ENCODE measurements at places on chromosomes 5 and 9. TPM values are rescaled to one million over a fixed set of nuclear protein-coding genes. Genes with fewer than 3 reads are reported as not detected.

DNA sequence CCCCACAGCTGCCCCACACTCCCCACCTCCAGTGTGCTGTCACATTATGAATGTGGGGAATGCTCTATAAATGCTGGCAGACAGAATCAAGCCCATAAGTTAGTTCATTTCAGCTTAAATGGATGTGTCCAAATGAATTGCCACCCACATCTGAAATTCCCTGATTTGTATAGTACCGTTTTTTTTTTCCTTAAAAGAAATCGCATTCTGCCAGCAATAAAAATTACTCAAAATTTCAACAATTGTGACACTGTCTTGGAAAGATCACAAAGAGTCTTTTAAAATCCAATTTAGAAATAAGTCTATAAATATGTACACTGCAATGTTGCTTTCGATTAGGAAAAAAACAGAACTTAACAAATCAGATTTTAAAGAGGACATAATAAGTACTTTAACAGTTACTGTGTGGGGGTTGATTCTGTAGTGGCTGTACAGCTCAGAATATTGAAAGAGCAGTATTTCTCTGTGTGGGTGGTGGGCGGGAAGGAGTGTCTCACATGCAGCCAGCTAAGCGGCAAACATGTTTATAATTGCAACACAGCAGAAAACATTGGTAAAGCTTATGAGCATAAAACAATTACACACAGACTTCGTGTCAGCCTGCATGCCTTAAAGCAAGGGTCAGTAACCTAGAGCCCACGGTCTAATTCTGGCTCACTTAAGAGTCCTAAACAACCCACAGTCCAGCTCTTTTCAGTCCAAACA is 24.9 kb upstream of the CSNK1G3 start:
- H3K27ac ChIP-seq = no peak overlapping the region
- H3K27me3 ChIP-seq = no peaks in the 10 kb centered on the region

DNA sequence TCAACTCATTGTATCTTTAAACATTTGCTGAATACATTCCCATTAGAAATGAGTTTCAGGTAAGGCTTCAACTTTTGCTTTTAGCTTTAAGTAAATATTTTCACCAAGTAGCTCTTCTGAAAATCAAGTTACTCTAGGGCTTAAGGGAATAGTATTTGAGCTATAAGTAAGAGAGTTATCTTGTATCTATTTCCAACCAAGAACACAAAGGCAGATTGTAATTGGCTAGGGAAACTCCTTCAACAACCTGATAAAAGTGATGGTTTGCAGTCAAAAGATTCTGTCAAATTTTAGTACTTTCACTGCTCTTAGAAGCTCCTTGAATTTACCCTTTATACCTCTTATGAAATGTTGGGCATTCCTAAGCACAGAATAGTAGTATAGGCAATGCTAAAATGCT is 13.0 kb downstream of the ELL2 start:
- no peak overlapping the region for H3K27ac ChIP-seq
- no peak for DNase-seq
- no peaks in the 10 kb centered on the region for H3K27me3 ChIP-seq
- no peaks in the 10 kb centered on the region for H3K36me3 ChIP-seq

DNA sequence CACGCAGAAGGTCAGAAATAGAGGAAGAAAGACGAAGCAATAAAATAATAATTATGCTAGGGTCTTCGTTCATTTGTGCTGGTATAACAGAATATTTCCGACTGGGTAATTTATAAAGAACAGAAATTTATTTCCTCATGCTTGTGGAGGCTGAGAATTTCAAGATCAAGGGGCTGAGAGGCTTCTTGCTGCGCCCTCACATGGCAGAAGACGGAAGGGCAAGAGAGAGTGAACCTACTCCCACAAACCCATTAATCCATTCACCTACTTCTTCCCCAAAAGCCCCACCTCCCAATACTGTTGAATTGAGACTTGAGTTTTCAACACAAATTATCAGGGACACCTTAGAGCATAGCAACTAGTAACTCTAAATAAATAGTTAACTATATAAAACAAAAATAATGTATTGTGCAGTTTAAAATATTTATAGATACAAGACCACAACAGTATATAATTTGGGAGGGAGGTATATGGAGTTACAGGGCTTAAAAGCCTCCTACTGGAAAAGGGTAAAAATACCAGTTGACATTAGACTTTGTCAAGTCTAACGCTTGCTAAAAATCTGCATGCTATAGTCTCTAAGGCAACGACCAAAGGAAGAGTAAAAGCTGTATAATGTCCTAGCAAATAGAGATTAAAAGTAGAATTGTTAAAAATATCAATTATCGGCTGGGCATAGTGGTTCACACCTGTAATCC is 40.3 kb upstream of the NAA35 start:
- H3K4me3 ChIP-seq = no peak overlapping the region
- H3K27ac ChIP-seq = no peak overlapping the region
- no peaks in the 10 kb centered on the region for H3K27me3 ChIP-seq
- DNase-seq = no peak
- H3K4me1 ChIP-seq = no peaks in the 10 kb centered on the region
- no peaks in the 10 kb centered on the region for H3K36me3 ChIP-seq

DNA sequence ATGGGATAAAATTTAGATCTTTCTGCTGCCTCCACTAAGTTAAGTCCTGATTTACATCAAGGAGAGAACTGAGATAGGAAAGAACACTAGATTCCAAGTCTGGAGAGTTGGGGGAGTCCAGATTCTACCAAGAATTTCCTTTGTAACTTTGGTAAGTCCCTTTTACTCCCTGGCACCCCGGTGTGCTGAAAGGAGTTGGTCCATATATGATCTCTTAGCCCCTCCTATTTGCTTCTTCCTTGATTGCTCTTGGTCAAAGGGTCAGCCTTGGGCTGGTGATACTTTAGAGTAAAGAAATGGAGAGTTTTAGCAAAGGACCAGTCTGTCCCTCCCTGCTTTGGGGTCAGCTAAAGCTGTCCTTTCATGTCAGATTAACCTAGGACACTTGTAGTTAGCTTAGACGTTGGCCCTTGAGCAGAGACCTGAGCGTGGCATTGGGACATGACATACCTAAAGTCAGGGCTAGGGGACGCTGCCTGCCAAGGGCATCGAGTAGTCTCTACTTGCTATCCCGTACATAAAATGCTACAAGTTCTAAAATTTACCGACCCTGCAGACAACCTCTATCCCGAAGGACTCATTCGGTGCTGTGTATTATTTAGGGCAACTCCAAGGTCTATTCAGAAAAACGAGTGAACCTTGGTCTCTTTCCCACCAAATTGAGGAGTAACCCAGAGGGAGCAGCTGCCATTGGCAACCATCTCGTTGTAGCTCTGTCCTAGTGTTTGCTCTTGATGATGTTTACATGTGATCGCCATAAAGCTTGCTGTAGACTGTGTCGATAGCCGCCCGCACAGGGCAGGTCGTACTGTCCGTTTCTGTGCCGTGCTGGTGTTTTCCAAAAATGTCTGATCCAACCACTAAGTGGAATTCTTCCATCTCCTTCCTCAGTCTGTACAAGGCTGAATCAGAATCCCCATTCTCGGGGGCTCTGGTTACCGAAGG is 94.4 kb downstream of the PDE6A start:
- no peaks in the 10 kb centered on the region for H3K27me3 ChIP-seq
- no peaks in the 10 kb centered on the region for H3K4me1 ChIP-seq
- no peak for DNase-seq

GRCh38 chr5:945691-946551 is 53.2 kb downstream of the TRIP13 start:
- H3K27me3 ChIP-seq = no peaks in the 10 kb centered on the region
- H3K4me1 ChIP-seq = peaks cover 17% of the 10 kb centered on the region
- no peaks in the 10 kb centered on the region for H3K36me3 ChIP-seq
- no peak for DNase-seq

DNA sequence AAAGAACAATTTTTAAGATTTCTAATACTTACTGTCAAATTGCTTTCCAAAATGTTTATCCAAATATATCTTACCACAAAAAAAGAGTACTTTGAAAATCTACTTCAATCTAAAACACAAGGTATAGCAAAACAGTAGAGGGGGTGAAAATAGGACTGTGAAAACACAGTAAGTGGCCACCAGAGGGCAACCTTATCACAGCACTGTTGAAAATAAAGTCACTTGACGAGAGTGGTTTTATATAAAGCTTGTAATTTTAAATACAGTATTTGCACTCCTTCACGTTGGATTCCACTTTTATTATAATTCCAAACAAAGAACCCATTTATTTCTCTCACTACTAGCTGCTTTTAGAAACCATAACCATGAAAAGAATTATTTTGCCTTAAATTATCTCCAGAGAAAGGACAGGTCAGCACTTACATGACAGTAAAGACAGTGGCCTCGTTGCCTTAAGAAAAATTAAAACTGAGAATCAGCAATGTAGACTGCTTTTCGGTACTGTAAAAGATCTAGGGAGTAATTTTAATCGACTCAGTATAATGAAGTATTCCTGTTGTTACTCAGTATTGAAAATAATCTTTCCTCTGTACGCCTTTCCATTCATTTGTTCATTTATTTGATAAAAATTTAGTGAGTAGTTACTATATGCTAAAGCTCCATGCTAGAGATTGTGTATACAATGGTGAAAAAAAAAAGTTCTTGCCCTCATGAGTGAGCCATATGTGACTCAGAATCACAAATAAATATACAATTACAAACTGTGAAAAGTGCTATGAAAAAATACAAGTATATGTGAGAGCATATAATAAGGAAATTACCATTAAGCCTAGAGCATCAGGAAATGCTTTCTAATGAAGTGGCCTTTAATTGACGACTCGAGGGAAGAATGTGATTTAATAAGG is 40.0 kb upstream of the CDK5RAP2 start:
- H3K36me3 ChIP-seq = peaks cover 4% of the 10 kb centered on the region
- no peak overlapping the region for H3K4me3 ChIP-seq
- DNase-seq = peak; percentile 73

DNA sequence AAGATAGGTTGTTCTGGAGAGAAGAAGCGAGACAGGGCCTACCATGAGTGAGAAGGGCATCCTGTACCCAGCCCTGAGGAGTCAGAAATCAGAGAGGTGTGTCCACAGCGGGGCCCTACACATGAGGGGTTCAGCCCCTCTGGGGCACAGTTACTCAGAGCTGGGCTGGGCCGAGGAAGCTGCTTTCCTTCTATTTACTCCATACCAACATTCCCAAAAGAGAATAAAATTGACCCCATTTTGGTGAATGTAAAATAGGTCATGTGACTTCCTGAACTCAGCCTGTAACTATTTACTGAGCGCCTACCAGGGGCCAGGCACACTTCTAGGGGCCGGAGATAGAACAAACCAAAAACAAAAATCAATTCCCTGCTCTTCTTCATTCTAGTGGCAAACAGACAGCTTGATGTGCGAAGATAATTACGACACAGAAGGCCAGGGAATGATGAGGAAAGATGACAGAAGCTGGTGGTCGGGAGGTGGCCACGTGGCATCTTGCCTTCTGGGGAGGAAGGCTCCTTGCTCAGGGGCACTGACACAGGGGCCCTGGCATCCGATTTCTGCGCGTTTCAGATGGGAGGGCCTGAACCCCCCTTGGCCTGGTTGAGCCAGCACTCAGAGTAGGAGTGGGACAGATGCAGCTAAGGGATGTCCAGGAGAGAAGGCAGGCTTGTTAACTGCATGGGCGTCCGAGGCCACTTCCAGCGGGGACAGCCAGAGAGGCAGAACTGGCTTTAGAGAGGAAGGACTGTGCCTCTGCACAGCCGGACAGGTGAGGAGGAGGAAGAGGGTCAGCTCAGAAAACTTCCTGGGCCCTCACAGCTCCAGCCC is 121.8 kb downstream of the NSG2 start:
- H3K27ac ChIP-seq = no peak overlapping the region
- no peak overlapping the region for H3K4me3 ChIP-seq
- no peak for DNase-seq
- no peaks in the 10 kb centered on the region for H3K36me3 ChIP-seq
- H3K27me3 ChIP-seq = no peaks in the 10 kb centered on the region

DNA sequence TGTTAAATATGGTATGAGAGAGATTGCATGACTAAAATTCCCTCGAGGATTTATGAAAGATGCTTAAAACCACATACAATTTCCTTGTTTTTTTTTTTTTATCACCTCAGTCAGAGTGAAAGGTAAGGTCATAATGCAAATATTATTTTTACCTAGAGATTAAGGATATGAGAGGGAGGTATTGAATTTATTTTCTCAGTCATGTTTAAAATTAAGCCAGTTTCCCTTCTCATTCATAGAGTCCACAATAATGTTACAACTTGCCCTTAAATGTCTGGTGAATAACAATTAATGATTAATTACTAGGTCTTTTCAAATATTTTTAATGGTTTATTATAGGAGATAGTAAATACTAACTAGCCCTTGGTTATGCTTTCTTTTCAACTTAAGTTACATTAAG is 144.9 kb upstream of the HAPLN1 start:
- no peak for DNase-seq
- H3K4me3 ChIP-seq = no peak overlapping the region
- H3K27me3 ChIP-seq = no peaks in the 10 kb centered on the region
- no peaks in the 10 kb centered on the region for H3K36me3 ChIP-seq
- H3K27ac ChIP-seq = no peak overlapping the region

GRCh38 chr5:132019337-132019736 is 7.9 kb upstream of the ACSL6 start:
- no peaks in the 10 kb centered on the region for H3K4me1 ChIP-seq
- H3K27ac ChIP-seq = no peak overlapping the region
- H3K4me3 ChIP-seq = no peak overlapping the region
- no peaks in the 10 kb centered on the region for H3K27me3 ChIP-seq

- no peaks in the 10 kb centered on the region for H3K27me3 ChIP-seq
- H3K4me1 ChIP-seq = no peaks in the 10 kb centered on the region
- no peak for DNase-seq
- no peaks in the 10 kb centered on the region for H3K36me3 ChIP-seq
- no peak overlapping the region for H3K4me3 ChIP-seq
- H3K27ac ChIP-seq = peak overlapping the region; percentile 75
These were observed 14.1 kb downstream of the SPATA9 start for GRCh38 chr5:95668728-95669127.

- no peaks in the 10 kb centered on the region for H3K36me3 ChIP-seq
- no peaks in the 10 kb centered on the region for H3K27me3 ChIP-seq
- H3K27ac ChIP-seq = peak overlapping the region; percentile 35
These were observed 307.0 kb downstream of the CWC27 start for GRCh38 chr5:65075623-65076250.

GRCh38 chr9:93536874-93537273 is 39.5 kb upstream of the PHF2 start:
- no peak overlapping the region for H3K27ac ChIP-seq
- no peak overlapping the region for H3K4me3 ChIP-seq
- peaks cover 31% of the 10 kb centered on the region for H3K36me3 ChIP-seq
- no peaks in the 10 kb centered on the region for H3K27me3 ChIP-seq
- DNase-seq = no peak

GRCh38 chr9:124366476-124367220 is 48.6 kb downstream of the PSMB7 start:
- DNase-seq = no peak
- H3K4me3 ChIP-seq = no peak overlapping the region
- no peaks in the 10 kb centered on the region for H3K27me3 ChIP-seq
- H3K4me1 ChIP-seq = no peaks in the 10 kb centered on the region
- H3K36me3 ChIP-seq = peaks cover 4% of the 10 kb centered on the region

GRCh38 chr5:173420108-173420507 is 91.9 kb upstream of the STC2 start:
- DNase-seq = no peak
- no peaks in the 10 kb centered on the region for H3K27me3 ChIP-seq
- no peaks in the 10 kb centered on the region for H3K4me1 ChIP-seq

RECK gene
- total RNA-seq = 7.6 TPM

PHF24 gene
- not detected for total RNA-seq

ZNF474 gene
- not detected for total RNA-seq

FST gene
- 0.70 TPM for total RNA-seq

LEAP2 gene
- not detected for total RNA-seq

CEL gene
- total RNA-seq = 0.94 TPM

IGFBPL1 gene
- 2.8 TPM for total RNA-seq

ITK gene
- 0.90 TPM for total RNA-seq

AFF4 gene
- 47.3 TPM for total RNA-seq

ZNF366 gene
- 4.4 TPM for total RNA-seq

MARCOL gene
- not detected for total RNA-seq

HSPA9 gene
- 417 TPM for total RNA-seq

Measured in right atrium auricular region (tissue), 2 donors.